ENCODE measurements at places on chromosomes 12 and 14.

GRCh38 chr12:15209782-15210181, 11.4 kb downstream of the RERG start:
- no peak for DNase-seq

DNA sequence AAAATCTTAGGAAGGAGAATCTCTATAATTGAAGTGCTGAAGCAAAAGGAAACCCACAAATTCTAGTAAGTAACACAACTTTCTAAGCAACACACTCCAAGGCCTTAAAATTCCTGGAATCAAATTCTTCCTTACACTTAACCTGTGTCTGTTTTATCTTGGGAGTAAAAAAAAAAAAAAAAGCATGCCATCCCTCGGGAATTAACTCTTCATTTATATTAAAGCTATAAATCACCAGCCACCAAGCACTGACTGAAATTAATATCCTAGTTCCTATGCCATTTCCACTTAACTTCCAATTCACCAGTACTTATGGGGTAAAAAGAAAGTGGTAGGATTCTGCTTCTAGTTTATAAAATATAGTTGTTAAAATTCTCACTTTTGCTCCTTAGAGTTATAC, 238.1 kb downstream of the SLC25A21 start:
- DNase-seq: no peak

DNA sequence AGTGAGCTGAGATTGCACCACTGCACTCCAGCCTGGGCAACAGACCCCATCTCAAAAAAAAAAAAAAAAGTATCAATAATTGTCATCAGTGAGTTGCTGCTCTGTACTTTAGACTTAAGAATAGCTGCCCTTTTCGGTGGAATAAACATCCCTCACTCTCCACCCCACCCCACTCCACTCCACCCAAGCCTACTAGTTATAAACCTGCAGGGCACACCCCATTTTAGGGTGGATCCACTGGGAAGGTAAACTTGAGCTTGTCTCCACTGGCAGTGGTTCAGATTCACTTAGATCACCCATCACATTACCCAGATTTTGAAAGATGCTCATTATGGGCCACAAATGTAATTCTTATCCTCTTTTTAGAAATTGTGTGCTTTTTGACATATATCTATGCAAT, 106.4 kb downstream of the GPR135 start:
- no peak for DNase-seq

DNA sequence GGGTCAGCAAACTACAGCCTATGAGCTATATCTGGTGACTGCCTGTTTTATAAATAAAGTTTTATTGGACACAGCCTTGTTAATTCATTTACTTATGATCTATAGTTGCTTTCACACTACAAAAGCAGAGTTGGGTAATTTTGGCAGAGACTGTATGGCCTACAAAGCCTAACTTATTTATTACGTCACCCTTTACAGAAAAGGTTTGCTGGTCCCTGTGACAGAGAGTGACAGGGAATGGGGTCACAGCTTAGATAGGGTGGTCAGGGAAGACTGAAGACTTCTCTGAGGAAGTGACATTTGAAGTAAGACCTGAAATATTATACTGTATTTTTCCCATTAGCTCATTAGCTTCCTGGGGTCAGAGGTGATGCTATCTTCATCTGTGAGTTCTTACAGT, 75.7 kb upstream of the NEDD1 start:
- no peak for DNase-seq

DNA sequence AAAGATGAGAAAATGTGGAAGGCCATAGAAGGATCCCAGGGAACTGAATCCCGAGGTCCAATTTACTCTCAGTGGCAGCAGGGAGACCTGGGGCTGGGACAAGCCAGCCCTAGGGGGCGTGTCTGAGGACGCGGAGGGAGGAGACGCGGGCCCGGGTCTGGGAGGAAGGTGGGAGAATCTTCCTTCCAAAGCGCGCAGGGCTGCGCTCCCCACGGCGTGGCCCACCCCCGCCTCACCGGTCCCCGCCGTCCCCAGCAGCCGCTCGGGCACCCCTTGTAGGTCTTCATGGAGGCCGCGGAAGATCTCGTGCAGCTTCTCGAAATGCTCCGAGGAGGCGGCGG, 323 bp downstream of the VTI1B start:
- DNase-seq: peak; percentile 58

- no peak for DNase-seq
These were observed 6.2 kb upstream of the SLC41A2 start for GRCh38 chr12:104964167-104964855.

DNA sequence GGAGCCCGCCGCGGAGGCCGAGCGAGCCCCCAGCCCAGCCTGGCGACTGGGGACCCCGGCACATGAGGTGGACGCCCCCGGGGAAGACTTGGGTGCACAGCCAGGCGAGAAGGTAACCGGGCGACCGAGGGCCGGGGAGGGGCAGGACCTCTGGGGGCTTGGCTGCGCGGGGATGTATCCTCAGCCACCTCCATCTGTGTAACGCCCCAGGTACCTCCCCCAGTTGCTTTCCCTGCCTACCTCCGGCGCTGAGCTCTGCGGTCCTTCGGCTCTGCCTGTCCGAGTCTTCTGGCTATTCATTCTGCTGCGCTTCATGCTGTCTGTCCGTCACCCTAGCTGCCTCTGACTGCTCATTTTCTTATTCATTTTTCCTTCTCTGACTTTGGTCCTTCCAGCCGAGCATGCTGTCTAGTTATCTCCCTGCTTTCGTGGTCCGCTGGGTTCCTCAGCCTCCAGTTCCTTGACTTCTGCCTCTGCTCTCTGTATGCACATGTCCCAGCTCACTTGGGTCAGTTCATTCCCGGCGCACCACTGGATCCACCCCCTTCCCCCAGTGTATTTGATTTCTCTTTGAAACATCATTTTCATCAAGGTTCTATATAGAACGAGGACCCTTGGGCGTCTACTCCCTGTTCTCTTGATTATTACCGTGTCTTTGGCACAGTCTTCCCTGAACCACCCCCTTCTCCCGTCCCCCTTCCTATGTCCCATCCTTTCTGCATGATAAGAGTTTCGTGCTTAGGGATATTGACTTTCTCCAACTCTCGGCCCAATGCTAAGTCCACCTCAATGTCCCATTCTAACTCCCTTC, 612 bp downstream of the PHC1 start:
- peak; percentile 60 for DNase-seq

DNA sequence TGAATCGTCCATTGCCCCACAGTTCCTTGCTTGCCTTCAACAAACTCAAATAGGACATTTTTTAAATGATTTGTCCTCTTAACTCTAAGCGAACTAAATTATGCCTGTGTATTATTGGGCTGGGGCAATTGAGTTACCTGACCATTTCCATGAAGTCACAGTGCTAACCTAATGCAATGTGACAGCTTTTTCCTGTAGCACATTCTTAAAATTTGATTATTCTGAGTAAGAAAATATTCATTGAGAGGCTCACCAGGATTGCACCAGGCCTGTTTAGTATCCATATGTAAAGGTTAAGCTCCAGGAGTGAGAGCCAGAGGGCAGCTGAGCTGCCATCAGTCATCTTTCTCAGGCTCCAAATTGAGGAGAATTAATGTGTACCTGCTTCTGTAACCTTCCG, 90.9 kb downstream of the GPR65 start:
- DNase-seq: no peak

DNA sequence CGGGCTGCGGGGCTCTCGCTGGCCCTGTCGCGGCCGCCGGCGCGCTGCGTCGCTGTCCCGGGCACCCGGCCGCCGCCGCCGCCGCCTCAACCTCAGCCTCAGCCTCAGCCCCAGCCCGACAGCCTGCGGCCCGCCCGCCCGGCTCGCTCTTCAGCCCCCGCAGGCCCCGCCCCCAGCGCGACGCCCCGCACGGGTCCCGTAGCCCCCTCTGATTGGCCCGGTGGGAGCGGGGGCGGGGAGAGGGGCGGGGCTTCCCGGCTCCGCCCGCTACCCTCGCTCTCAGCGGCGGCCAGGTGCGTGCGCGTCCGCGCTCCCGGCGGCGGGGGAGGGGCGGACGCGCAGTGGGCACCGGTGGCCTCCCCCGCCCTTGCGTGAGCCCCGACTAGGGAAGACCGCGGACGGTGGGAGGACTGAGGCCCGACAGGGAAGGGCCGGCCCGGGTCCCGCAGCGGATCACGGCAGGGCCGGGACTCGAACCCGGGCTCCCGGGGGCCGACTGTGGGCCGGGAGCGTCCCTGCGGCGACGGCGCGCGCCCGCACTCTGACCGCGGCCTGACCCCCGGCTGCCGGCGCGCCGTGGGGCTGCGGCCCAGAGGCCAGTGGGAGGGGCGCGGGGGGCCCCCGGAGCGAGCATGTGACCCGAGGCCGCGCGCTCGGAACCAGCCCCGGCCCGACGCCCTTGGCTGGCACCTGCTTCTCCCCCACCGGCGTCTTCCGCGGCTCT, at the start of gene PPP1R13B:
Gene PPP1R13B (minus strand): TSS at position 125 of the 724 bp plus-strand sequence. CDS start 268 bp downstream, outside the sequence.
- DNase-seq: peak; percentile 95

GRCh38 chr12:124938108-124938507, 23.7 kb upstream of the UBC start:
- DNase-seq: no peak

- DNase-seq: no peak
These were observed 348.5 kb downstream of the EGLN3 start for GRCh38 chr14:33602396-33602795.

DNA sequence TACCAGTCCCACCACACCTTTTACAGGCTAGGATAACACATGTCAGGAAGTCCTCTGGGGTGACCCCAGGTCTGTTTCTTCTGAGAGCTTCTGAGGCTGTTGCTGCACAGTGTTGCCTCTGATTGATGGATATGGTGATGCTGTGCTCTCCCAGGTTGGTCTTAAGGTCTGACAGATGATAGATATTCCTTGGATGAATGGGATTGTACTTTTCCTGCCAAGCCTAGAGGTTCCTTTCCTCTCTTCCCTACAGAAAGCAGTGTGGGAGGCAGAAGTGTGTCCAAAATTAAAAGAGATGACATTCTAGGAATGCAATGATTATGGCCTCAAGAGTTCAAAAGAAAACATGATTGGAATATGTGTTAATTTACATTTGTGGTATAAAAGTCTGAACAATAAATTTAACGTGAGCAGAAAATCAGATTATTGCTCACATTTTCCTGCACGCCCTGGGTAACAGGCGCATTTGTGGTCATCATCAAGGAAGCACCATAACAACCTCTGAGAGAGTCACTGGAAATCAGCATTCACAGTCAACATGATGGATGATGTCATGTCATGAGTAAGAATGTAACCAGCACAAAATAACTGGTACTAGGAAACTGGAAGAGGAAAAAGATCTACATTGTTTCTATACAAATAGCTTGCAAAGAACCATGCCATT, 73.7 kb downstream of the BBS10 start:
- peak; percentile 39 for DNase-seq

DNA sequence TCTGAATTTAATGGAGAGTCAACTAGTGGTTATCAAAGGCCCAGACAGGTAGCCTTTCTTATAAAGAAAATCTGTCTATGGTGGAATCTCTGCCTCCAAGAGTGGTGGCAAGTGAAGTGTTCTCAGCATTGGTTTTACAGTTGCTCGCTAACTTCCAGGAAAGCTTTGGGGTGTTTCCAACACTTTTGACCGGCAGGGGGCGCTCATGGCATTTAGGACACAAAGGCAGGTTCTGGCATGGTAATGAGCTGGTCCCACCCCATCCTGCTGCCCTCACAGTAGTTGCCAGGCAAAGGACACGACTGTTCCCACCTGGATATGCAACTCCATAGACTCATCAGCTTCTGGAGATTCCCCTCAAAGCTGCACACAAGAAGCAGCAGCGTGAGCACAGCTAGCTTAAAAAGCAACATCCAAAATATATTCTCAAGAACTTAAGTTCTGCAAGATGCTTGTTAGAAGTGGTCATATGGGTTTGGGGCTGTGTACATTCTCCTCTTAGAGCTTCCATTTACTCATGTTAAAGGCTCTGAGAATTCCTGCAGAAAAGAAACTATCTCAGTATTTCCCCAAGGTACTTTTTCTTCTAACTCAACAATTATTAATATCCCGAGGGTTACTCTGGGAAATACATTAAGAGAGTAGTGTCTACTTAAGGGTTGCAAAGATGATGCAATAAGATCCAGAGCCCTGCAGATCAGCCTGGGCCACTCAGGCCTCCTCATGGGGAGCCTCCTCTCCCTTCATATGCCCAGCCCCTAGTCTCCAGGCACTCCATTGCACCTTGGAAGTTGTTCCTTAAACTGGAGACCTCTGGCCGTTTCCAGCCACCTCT, 14.8 kb downstream of the PROX2 start:
- peak; percentile 81 for DNase-seq

DNA sequence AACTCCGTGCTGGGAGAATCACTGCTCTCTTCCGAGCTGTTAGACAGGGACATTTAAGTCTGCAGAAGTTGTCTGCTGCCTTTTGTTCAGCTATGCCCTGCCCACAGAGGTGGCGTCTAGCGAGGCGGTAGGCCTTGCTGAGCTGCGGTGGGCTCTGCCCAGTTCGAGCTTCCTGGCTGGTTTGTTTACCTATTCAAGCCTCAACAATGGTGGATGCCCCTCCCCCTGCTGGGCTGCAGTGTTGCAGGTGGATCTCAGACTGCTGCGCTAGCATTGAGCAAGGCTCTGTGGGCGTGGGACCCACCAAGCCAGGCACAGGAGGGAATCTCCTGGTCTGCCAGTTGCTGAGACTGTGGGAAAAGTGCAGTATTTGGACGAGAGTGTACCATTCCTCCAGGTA, 43.7 kb downstream of the GPR137C start:
- no peak for DNase-seq

GRCh38 chr14:71388336-71388735, 481.1 kb downstream of the PCNX1 start:
- no peak for DNase-seq

DNA sequence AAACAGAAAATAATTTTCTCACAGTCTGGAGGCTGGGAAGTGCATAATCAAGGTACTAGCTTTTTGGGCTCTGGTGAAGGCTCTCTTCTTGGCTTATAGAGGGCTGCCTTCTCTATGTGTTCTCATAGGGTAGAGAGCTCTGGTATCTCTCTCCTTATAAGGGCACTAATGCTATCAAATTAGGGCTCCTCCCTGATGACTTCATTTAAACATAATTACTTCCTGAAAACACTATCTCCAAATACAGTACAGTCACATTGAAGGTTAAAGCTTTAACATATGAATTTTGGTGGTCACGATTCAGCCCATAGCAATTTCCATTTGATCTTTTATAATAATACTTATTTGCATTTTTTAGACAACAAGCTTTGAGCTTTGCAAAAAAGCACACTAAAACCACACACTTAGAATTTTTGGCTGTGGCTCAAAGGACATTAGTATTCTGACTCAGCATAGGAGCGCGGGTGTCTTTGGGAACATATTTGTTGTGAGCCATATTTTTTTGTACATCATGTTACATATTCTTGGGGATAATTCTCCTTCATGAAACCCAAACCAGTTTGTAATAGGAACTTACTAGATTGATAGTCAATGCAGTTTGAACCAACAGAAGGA, 808.1 kb upstream of the FBXO33 start:
- DNase-seq: no peak

- no peak for DNase-seq
These were observed 578 bp downstream of the PPP1R13B start for GRCh38 chr14:103846543-103847450.
